ENCODE measurements at places on chromosomes 1 and 21. TPM values are rescaled to one million over a fixed set of nuclear protein-coding genes. Genes with fewer than 3 reads are reported as not detected.

The PINK1 gene
- total RNA-seq: 6.1 TPM

The PLA2G2C gene
- not detected for total RNA-seq

The LGR6 gene
- 0.46 TPM for total RNA-seq

The COQ8A gene
- total RNA-seq: 24.7 TPM

The EDEM3 gene
- total RNA-seq: 49.9 TPM

The DVL1 gene
- 53.7 TPM for total RNA-seq

The RGS8 gene
- not detected for total RNA-seq

The SIM2 gene
- total RNA-seq: 5.6 TPM

The DISP3 gene
- total RNA-seq: 0.03 TPM

The GRHL3 gene
- total RNA-seq: 3.1 TPM

The RGS13 gene
- not detected for total RNA-seq

The PRR9 gene
- total RNA-seq: not detected

The OLFML3 gene
- total RNA-seq: 0.45 TPM

The TMEM52 gene
- total RNA-seq: 2.8 TPM

The ITLN2 gene
- not detected for total RNA-seq

The EPHA2 gene
- total RNA-seq: 53.9 TPM

The PRAMEF27 gene
- total RNA-seq: not detected

The CLDN17 gene
- total RNA-seq: not detected

The KLF17 gene
- not detected for total RNA-seq

The CYP4X1 gene
- total RNA-seq: 0.25 TPM

The INSRR gene
- total RNA-seq: 0.17 TPM

The CRYAA gene
- total RNA-seq: not detected

The AMPD1 gene
- total RNA-seq: not detected

The C1orf174 gene
- 25.1 TPM for total RNA-seq

The SPRR5 gene
- total RNA-seq: not detected

The JAM2 gene
- not detected for total RNA-seq

The ADORA3 gene
- not detected for total RNA-seq

The C1orf56 gene
- total RNA-seq: 6.1 TPM

The EDARADD gene
- total RNA-seq: 0.12 TPM

The CBR3 gene
- 9.5 TPM for total RNA-seq

The WNT9A gene
- total RNA-seq: 0.06 TPM

The IGFN1 gene
- 3.3 TPM for total RNA-seq

The KCNJ9 gene
- not detected for total RNA-seq

The CFAP57 gene
- 0.46 TPM for total RNA-seq

The OR13G1 gene
- not detected for total RNA-seq

The COL11A1 gene
- total RNA-seq: not detected

The TACSTD2 gene
- not detected for total RNA-seq

The LORICRIN gene
- not detected for total RNA-seq

The NUP210L gene
- 0.02 TPM for total RNA-seq

The LCE3D gene
- total RNA-seq: not detected

The ZNF648 gene
- total RNA-seq: not detected

Measured in NCI-H460 (cell line).